Immature natural killer cell (primary cell): ENCODE measurements at places on chromosomes 1 and 21.

DNA sequence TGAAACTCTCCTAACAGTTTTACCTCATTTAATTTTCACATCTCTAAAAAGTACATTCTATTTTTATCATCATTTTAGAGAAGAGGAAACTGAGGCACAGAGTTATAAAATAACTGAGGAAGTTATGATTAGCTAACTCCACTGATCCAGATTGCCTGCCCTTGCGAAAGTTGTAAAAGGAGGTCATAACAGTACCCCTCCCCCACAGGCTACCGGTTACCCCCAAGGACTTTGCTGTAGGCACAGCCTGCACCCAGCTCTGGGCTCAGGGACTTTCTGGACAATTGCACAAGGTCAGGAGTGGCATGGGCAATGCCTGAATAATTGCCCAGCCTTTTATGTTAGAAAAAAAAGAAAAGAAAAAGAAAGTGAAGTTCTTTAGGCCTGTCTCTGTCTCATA lies 22.7 kb downstream of the PIGM start:
- DNase-seq = no peak

- peak; percentile 71 for DNase-seq
These were observed 2.9 kb downstream of the CASQ1 start for GRCh38 chr1:160193091-160193819.

DNA sequence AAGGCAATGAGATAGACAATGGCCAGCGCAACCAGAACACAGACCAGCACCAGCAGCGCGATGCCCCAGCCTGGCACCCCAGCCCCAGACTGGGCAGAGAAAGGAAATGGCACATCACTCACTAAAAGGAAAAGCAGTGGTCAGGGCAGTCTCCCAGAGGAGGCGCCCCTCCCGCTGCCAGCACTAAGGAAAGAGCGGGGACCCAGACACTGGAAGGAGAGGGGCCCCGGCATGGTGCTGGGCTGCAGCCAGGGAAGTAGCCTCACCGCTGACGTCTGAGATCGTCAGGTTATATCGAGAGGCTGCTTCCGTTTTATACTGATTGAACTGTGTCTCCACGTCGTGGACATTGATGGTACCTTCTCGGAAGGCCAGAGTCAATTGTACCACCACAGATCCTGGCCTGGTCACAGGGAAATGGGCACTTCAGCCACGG lies 13.8 kb downstream of the TRIM46 start:
- no peak for DNase-seq

GRCh38 chr1:178300352-178300699 lies 196.4 kb downstream of the CLEC20A start:
- no peak for DNase-seq

GRCh38 chr1:64437453-64437852 lies 32.5 kb upstream of the CACHD1 start:
- DNase-seq = no peak

DNA sequence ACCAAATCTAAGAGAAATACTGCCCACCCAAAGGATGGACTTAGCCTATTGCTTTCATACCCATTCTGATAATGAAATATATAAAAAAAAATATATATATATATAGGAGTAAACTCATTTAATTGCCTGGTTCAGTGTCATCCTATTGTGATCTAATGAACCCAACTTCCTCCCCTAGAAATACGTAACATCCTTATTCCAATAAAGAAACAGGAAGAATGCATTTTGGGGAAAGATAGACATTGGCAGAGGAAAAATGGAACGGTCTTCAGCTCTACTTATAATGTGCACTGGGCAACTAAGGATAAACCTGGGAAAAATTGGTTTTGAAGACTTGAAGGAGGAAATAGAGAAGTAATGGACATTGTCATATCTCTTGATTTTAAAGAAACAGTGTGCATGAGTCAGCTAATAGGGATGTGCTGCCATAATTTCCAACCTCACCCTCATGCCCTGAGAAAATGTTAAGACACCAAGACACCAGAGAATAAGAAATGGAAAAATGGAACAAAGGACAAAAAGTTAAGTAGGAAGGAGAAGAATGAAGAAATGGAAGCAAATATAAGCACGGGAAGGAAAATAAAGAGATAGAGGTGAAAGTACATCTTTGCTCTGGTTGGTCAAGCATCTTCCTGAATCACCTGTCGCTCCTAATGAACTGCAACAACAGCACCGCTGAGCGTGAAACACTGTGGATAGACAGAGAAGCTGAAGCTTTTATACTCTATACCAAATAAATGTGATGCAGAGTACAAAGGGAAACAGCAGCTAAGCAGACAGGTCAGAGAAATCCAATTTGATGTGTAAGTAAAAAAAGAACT lies 5.4 kb downstream of the UBR4 start:
- DNase-seq = no peak

DNA sequence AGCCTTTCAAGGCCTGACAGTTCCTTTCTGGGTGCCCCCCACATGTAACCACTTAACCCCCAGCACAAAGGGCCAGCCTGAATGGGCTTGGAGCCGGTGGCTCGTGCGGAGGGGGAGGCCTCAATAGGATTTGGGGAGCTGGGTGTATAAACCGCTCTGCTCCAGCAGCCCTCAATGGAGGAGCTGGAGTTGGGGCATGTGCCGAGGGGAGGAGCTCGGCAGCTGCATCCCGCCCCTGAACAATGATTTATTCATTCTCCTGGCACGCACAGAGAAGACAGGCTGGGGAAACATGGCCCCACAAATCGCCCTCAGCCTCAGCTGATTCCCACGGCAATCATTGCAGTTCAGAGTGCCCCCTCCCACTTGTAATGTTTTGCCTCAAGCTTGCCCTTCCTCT lies 6.9 kb upstream of the C1orf216 start:
- DNase-seq = no peak

DNA sequence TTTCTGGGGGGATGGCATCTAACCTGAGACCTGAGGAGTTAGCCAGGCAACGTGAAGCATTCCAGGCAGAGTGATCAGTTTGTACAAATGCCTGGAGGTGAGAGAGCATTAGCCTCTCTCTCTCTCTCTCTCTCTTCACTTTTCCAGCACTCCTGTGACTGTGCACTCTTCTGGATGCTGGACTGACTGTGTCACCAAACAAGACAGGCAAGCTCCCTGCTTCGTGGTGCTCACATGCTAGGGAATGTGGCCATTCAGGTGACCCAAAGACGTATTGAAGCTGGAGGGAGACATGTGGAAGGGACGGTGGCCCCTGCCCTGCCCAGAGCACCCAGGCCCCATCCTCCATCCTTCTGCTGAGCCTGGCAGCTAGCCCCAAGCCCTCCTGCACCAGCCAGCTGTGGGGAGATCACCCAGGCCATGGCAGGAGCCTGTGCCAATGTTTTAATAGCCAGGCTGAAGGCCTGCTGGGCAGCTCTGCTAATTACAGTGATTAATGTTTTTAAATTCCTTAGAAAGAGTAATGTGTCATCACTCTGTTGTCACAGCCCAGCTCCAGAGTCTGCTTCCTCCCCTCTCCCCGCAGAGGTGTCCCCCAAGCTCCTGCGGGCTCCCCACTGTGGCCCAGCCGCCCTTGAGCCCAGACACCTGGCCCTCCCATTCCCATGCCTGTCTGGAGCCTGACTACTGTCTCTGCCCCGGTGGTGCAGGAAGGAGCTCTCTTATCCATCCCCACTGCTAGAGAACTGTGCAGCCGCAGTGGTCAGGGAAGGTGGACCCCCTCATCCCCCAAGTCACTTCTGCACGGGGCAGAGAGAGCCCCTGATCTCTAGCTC lies 48.9 kb downstream of the UBIAD1 start:
- DNase-seq = no peak

- DNase-seq = no peak
These were observed 163.3 kb downstream of the DHRS3 start for GRCh38 chr1:12454406-12455391.

DNA sequence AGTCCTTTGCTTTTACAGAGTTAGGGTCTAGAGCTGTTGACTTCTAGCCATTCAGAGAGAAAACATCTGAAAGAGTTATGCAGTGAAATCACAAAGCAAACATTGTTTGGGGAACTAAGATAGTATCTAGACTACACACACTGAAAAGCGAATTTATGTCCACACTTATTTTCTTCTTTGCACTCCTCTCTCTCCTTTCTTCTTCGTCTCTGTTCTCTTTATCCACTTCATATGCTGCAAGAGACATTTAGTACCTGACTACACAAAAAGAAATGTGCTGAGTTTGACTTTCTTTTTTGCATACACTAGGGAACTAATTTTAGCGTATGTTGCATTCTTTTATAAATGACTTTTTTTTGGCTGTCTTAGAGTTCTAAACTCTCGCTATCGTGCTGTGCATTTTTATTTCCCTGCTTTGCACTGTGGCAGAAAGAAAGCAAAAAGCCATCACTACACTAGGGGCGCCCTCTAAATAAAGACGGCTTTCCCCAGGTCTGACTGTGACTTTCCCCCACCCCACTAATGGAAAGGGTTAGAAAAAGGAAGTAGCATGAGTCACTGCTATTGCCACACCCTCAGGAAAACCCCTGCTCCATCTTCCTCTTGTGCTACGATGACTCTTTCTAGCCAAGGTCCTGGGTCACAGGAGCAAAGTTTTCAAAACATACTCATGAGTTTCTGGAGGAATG lies 65.7 kb downstream of the MAP3K7CL start:
- DNase-seq = peak; percentile 8

DNA sequence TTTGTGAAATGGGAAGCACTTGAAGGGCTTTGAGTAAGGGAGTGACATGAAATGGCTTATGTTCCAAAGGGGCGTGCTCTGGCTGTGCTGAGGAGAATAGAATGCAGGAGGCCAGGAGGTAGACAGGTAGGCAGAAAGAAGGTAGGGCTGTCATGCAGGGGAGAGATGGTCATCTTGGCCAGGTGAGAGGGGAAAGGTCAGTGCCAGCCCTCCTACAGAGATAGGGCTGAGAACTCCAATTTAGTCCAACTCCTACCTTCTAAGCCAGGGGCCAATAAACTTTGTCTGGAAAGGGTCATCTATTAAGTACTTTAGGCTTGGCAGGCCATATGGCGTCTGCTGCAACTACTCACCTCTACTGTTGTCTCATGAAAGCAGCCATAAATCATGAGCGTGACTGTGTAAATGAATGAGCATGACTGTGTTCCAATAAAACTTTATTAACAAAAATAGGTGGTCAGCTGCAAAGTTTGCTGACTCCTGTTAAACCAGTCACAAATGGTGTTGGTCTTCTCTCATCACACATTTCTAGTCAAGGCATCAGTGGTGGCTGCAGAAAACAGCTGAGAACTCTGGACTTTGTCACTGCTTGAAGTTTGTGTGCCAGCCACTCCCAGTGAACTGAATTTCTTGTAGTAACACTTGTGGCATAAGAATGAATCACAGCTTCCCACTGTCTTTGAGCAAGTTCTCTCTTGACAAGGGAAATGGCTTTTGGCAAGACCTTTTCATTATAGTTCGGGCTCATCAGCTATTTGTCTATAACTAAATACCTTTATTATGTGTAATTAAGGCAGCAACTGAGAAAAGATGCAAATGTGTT lies 32.0 kb upstream of the CD2 start:
- DNase-seq = no peak

DNA sequence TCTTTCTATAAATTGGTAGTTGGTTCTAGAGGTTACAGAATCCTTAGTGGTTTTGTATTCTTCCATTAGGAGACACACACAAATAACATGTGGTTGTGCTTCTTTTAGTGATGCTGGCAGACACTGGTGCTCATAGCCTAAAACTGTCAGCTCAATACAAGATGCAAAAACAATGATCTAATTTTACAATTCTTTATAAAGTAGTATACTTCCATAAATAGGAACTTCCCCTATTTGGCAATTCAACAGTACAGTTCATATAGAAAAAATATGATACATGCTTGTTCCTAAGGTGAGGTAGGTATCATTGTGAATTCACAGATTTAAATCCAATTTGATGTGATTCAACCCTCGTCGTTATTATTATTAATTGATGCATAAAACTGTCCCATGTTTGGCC lies 20.8 kb upstream of the CCDC17 start:
- DNase-seq = no peak

- DNase-seq = no peak
These were observed 198.2 kb upstream of the APP start for GRCh38 chr21:26368591-26369320.

- DNase-seq = no peak
These were observed 35.4 kb downstream of the MIA3 start for GRCh38 chr1:222653178-222653827.

GRCh38 chr1:216723274-216723780 lies at the start of gene ESRRG:
ESRRG (minus strand) TSS chr1:216723429; CDS start chr1:216723299, 130 bp downstream.
- no peak for DNase-seq

- no peak for DNase-seq
These were observed 600 bp downstream of the ASTN1 start for GRCh38 chr1:177163844-177164379.

GRCh38 chr1:91764471-91765115 lies 121.4 kb downstream of the TGFBR3 start:
- no peak for DNase-seq

DNA sequence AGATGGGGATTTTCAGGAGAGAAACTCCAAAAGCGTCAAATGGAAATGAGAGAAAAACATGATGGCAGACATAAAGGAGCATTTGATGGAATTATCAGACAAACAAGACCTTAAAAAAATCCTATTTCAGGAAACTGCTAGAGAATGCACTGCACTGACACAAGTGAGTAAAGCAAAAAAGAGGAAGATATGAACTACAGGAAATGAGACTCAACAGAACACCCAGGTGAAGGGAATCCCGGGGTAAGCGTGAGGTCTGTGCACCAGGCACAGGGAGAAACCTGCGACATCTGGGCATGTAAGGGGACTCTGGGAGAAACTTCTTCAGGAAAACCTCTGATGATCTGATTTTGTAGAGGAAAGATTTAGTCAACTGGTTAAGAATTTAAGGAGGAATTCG lies 2.8 kb downstream of the TARBP1 start:
- DNase-seq = no peak

GRCh38 chr1:1900883-1901640 lies 10.2 kb upstream of the GNB1 start:
- DNase-seq = no peak

- no peak for DNase-seq
These were observed 89.2 kb downstream of the TTLL7 start for GRCh38 chr1:83909687-83910086.

- DNase-seq = no peak
These were observed 109.7 kb downstream of the PPIAL4G start for GRCh38 chr1:148373192-148373925.

DNA sequence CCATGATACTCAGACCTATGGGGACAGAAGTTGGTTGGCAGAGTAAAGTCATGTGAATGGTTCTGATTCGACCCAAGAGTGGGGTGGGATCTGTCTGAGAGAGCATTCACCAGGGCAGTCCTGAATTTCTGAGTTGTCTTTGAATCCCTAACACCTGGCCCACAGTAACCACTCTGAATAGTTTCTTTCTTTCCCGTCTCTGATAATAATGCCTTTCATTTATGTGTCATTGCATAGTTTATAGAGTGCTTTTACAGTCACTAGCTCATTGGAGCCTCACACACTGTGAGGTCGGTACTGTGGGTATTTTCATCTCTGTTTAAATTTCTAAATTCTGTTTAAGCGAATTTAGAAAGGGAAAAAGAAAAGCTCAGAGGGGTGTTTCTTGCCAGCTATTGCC lies 147.1 kb downstream of the C1orf21 start:
- DNase-seq = no peak

DNA sequence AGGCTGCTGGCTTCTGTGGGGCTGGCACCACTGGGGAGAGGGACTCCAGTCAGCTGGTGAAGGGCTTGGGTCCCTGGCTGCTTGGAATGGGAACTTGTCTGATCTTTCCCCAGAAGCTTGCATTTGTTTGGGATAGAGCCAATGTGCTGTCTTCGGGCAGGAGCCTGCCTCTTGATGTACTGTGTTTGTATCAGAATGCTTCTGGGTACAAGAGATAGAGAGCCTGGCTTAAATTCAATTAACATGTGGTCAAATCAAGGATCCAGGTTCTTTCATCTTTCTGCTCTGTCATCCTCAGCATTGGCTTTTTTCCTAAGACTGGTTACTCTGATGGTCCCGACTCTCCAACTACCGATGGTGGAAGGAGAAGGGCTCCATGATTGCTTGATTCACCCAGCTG lies 16.0 kb upstream of the PROK1 start:
- no peak for DNase-seq
